ENCODE measurements at places on chromosomes 7 and 10.

- no peak for DNase-seq
Measured at GRCh38 chr7:157272351-157273207, 64.2 kb upstream of the DNAJB6 start.

- no peak for DNase-seq
Measured at GRCh38 chr7:135185471-135186260, 15.2 kb upstream of the CYREN start.

DNA sequence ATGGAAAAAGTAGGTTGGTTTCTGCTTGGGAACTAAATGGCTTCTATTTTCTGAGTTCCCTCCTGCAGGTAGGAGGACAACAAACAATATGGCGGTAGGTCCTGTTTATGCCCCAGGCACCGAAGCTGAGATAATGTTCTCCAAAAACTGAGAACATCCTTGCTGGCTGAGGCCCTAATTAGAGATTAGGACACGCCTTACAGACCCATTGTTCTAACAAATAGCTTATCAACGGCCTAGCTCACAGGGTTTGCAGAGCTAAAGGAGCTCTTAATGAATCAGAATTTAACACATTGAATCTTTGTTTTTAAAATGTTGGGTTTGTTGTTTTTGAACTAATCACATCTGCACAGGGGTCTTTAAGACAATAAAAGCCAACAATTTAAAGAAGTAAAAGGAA is 37.0 kb downstream of the HTR5A start:
- no peak for DNase-seq

- no peak for DNase-seq
Measured at GRCh38 chr7:135682191-135682590, 19.9 kb downstream of the STMP1 start.

DNA sequence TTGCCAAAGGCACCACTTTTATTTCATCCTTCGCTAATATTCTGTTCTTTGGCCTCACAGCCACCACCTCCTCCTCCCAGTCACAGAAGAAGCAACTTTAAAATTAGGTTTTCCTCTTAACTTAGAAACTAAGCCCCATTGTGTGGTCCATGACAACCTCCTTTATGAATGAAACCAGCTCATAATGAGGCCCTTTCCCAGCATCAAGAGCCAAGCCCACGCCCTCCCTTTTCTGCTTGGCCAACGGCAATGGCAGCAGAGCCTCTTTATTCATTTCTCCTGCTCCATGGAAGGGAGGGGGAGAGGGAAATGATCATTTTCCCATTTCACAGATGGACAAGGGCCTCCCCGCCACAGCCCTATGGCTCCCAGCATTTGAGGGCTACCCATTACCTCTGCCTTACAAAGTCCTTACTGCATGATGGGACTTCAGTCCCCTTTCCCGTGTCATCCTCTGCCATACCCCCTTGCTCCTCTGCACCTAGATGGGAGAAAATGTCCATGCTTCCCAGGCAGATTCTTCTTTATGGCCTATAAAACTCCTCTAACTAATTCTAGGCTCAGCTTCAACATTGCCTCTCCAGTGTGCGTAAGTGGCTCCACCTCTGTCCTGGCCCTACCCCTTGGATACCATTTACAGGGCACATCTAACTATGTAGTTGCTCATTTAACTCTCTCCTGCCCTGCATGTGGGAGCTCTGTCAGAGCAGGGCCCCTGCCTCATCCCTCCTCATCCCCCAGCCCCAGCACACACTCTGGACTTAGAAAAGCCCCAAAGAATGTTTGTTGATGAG is 475.5 kb downstream of the RPS24 start:
- DNase-seq: no peak

- peak; percentile 79 for DNase-seq
Measured at GRCh38 chr7:80729591-80730320, 91.3 kb downstream of the CD36 start.

GRCh38 chr7:143460271-143460979 is 17.2 kb downstream of the TAS2R60 start:
- DNase-seq: no peak

DNA sequence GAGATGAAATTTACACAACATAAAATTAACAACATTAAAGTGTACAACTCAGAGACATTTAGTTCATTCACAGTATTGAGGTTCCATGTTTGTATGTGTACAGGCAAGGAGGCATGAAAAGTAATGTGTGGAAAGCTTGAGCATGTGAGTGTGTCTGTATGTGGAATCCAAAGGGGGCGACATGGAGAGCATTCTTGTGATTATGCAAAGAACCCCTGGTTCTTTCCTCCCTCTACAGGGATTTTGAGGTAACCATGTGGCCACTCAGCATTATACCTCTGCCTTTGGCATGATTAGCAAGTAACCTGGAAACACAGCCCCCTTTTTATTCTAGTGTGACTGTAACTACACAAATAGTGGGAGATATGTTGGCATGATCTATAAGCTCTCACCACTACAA is 21.0 kb downstream of the OR2F1 start:
- DNase-seq: no peak

- peak; percentile 67 for DNase-seq
Measured at GRCh38 chr10:30999070-30999712, 32.5 kb downstream of the ZNF438 start.

DNA sequence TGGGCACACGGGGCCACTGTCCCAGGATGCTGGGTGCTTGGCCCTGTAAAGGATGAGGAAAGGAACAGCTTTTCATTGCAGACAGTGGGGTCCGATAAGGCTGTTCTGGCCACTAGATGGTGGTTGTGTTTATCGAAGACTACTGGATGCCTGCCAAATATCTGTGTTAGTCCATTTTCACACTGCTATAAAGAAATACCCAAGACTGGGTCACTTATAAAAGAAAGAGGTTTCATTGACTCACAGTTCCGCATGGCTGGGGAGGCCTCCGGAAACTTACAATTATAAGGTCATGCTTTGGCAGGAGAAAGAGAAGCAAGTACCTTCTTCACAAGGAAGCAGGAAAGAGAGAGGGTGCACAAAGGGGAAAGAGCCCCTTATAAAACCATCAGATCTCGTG is 32.2 kb upstream of the GARS1 start:
- peak; percentile 89 for DNase-seq

DNA sequence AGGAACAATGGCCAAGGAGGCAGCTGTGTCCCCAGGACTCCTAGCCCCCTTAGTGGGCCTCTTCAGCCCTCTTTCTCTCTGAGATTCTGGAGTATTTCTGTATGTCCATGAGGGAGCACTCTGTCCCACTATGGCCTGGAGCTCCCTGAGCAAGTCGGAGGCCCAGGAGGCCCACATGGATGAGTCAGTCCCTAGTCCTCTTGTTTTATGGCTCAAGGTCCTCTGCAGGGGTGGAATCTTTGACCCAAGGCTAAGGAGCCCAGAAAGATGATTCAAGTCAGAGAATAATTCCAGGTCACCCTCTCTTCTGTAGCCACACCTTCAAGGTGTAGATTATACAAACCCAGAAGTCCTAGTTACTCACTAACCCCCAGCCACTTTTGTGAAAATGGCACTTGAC is 125.6 kb downstream of the PLXNA4 start:
- DNase-seq: peak; percentile 39

DNA sequence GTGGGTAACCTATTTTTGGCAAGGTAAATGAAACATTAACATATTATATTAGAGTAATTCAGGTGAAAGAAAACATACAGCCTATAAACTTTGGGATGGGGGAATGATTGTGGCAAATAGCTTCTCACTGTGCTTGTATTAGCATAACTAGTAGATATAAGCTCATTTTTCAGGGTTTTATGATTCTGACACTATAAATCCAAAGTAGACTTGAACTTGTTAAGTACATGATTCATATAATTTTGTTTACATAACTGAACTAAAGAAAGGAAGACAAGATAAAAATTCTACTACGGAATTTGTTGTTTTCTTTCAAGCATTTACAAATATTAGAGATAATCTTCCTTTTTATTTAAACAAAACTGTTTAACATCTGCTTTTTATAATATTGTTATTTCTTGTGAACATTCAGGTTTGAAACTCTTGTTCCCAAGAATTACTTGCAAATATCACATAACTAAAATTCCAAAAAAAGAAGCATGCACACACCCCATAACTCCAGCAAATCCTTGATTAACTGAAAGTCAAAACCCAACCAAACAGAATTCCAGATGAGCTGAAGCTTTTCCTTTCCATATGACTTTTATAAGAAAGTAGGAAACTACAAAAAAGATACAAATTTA is 142.3 kb downstream of the JAZF1 start:
- DNase-seq: no peak

GRCh38 chr7:121547544-121548092 is 151.5 kb upstream of the FAM3C start:
- DNase-seq: peak; percentile 62

GRCh38 chr7:32905175-32905662 is 13.7 kb upstream of the KBTBD2 start:
- DNase-seq: peak; percentile 96

- no peak for DNase-seq
Measured at GRCh38 chr7:601036-601594, 81.5 kb upstream of the PDGFA start.

- DNase-seq: no peak
Measured at GRCh38 chr10:13831711-13832141, 245.0 kb downstream of the PRPF18 start.

- no peak for DNase-seq
Measured at GRCh38 chr10:88512599-88512998, 70.5 kb downstream of the RNLS start.

- DNase-seq: peak; percentile 62
Measured at GRCh38 chr10:80442879-80443278, 11.2 kb upstream of the TSPAN14 start.

DNA sequence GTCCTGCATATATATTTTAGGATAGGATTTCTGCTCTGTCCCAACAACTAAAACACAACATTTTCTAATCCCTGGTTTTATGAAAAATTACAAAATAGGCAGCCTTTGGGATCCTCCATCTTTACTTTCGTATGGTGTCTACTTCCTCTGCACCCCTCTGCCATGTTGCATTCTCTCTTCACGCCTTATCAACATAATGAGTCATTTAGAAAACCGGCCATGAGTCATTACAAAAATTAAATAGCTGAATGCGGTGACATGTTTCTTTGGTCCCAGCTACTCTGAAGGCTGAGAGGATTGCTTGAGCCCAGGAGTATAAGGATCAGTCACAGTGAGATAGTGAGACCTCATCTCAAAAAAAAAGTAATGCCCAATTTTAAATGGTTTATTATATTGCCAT is 148.1 kb upstream of the CELF2 start:
- DNase-seq: peak; percentile 39

GRCh38 chr10:112507988-112508387 is 61.0 kb downstream of the VTI1A start:
- no peak for DNase-seq

DNA sequence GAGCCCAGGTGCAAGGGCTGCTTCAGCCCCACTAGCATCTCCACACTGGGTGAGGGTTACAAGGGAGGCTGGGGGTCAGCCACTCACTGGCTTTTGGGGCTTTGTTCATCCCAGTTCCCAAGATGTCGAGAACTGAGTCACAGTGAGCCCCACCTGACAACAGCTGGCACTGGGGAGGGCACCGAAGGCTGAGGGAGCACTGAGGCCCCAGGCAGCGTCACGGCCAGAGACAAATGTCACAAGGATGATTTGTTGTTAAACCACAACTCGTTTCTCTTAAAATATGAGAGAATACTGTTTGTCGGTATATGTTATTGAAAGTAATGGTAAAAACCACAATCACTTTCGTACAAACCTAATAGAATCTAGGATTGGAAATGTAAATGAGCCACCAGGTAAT is 219.9 kb downstream of the CELF2 start:
- no peak for DNase-seq

DNA sequence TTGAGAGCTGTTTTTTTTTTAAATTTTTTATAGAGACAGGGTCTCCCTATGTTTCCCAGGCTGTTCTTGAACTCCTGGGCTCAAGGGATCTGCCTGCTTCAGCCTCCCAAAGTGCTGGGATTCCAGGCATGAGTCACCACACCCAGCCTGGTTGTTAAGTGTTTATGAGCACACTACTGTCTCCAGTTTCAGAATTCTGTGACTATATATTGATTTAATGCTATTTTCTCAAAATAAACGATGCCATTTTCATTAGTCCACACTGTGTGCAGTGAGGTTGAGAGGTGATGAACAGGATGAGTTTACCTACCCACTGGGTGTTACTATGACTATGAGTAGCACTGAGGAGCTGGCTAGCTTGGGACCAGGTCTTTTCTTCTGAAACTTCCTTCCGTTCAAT is 110.9 kb upstream of the FAM180A start:
- DNase-seq: peak; percentile 22

DNA sequence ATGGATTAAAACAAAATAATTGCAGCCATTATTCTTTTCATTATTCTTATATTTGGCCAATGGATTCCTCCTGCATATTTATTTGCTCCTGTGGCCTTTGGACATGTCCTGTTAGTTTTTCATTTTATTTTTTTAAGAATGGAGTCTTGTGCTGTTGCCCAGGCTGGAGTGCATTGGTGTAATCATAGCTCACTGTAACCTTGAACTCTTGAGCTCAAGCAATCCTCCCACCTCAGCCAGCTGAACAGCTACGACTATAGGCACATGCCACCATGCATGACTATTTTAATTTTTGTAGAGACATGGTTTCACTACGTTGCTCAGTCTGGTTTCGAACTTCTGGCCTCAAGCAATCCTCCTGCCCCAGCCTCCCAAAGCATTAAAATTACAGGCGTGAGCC is 42.7 kb upstream of the SRI start:
- DNase-seq: no peak

GRCh38 chr10:105793071-105793470 is 1152.0 kb downstream of the SORCS3 start:
- DNase-seq: peak; percentile 13

DNA sequence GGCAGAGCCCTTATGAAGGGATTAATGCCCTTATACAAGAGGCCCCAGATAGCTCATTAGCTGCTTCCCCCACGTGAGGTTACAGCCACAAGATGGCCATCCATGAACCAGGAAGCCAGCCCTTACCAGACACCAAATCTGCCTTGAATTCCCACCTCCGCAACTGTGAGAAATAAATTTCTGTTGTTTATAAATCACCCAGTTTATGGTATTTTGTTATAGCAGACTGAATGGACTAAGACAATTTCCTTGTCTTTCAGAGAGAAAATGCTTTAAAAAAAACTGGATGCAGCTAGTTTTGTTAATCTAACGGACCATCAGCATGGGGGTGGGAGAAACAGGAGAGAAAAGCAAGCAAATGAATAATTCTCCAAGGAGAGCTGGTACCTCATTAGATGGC is 36.5 kb downstream of the CBX3 start:
- no peak for DNase-seq

DNA sequence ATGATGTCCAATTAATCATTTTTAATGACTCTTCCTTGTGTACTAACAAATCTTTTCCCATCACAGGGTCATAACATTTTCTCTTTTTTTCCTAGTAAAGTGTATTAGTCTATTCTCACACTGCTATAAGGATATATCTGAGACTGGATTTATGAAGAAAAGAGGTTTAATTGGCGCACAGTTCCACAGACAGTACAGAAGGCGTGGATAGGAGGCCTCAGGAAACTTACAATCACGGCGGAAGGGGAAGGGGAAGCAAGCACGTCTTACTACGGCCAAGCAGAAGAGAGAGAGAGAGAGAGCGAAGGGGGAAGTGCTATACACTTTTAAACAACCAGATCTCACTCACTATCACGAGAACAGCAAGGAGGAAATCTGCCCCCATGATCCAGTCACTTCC is 359.4 kb upstream of the NFE2L3 start:
- no peak for DNase-seq
